ENCODE measurements at places on chromosomes 12 and 14. TPM values are rescaled to one million over a fixed set of nuclear protein-coding genes. Genes with fewer than 3 reads are reported as not detected.

Gene ANKRD33
- not detected for total RNA-seq

Gene CRIP1
- 9.3 TPM for total RNA-seq

Gene A2M
- total RNA-seq = 45.0 TPM

Gene ARG2
- total RNA-seq = 9.6 TPM

Gene PZP
- 0.20 TPM for total RNA-seq

Gene COCH
- 0.79 TPM for total RNA-seq

Gene STON2
- total RNA-seq = 1.9 TPM

Gene SSTR1
- 0.05 TPM for total RNA-seq

Gene PUS1
- total RNA-seq = 37.7 TPM

Gene FUT8
- 17.6 TPM for total RNA-seq

Gene RNASE3
- total RNA-seq = not detected
